ENCODE measurements at places on chromosomes 16 and 17. TPM values are rescaled to one million over a fixed set of nuclear protein-coding genes. Genes with fewer than 3 reads are reported as not detected.

NACA2 gene
- not detected for total RNA-seq

KRT32 gene
- not detected for total RNA-seq

CCL1 gene
- not detected for total RNA-seq

MT1X gene
- total RNA-seq = 48.7 TPM

ORMDL3 gene
- 14.9 TPM for total RNA-seq

All from thoracic aorta endothelial cell (primary cell).